ENCODE measurements at places on chromosomes 6 and 20. TPM values are rescaled to one million over a fixed set of nuclear protein-coding genes. Genes with fewer than 3 reads are reported as not detected.

UNC5CL gene
- 0.43 TPM for total RNA-seq

FILIP1 gene
- under 0.01 TPM for total RNA-seq

WFDC2 gene
- 0.96 TPM for total RNA-seq

SLC22A23 gene
- 28.8 TPM for total RNA-seq

HRH3 gene
- total RNA-seq = not detected

EYA4 gene
- total RNA-seq = 2.9 TPM

RAD21L1 gene
- not detected for total RNA-seq

KIFC1 gene
- 0.85 TPM for total RNA-seq

RIPPLY2 gene
- not detected for total RNA-seq

RBPJL gene
- not detected for total RNA-seq

EFCAB8 gene
- not detected for total RNA-seq

ADGRF4 gene
- total RNA-seq = 16.0 TPM

PDE10A gene
- total RNA-seq = 4.8 TPM

HSPA1B gene
- total RNA-seq = 268 TPM

DZANK1 gene
- 0.72 TPM for total RNA-seq

C6orf15 gene
- not detected for total RNA-seq

Measured in tracheal epithelial cell (primary cell).